Jurkat, Clone E6-1 (cell line): ENCODE measurements at places on chromosomes 7 and 10.

GRCh38 chr7:43868181-43868580 is 1.1 kb downstream of the MRPS24 start:
- no peak for DNase-seq

GRCh38 chr7:19368491-19368925 is 223.3 kb upstream of the FERD3L start:
- no peak for DNase-seq

- no peak for DNase-seq
These were observed 158.4 kb downstream of the PAXIP1 start for GRCh38 chr7:154844499-154844898.

DNA sequence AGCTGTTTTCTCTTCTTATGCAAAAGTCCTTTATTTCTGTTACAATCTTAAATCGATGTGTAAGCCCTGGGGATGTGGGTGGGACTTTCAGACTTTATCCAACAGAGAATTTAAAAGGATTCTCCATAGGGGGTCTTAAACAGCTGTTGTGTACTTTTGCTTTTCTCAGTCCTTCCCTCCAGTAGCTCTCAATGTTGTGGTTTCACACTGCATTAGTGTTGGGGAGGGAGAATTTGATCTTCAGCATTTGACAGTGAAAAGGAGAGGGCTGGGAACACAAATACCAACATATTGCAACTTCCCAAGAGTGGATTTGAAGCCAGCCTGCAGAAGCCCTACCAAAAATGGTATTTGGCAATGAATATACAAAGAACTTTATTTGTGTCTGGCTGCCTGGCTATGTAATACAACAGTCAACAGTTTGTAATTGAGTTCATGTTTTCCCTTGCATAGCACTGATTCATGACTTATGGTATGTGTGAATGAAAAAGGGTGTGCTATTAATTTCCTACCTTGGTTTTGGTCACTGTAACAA is 80.1 kb upstream of the CAPZA2 start:
- DNase-seq: no peak

GRCh38 chr7:51647486-51647885 is 330.9 kb upstream of the COBL start:
- DNase-seq: no peak

GRCh38 chr10:128324058-128324827 is 198.0 kb upstream of the MKI67 start:
- peak; percentile 4 for DNase-seq

DNA sequence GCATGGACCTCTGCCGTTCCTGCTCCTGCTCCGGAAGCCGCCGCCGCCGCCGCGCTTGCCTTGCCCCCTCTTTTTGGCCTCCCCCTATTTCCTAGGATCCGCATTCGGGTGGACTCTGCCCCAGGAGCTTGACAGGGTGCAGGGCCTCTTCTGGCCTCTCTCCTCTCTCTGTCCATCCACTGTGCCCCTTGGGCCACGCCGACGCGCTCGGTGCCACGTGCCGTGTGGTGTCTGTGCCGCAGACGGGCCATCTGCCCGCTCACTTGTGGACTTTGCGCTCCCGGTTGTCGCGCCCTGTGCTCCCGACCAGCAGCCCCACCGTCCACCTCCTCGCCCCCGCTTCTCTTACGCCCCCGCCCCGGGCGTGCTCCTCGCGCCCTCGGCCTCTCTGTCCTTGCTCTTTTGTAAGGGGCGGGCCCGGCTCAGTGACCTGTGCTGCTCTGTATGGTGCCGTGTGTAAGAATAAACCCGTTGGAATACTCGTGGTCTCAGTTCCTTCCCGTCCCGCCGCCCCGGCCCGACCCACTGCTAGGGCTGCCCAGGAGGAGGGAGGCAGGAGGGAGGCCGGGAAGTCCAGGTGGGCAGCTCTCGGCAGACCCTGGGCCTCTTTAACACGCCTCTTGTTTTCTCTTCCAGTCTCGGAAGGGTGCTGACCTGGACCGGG is 37.0 kb downstream of the AGAP3 start:
- no peak for DNase-seq

- DNase-seq: no peak
These were observed 1.0 kb downstream of the PRR15 start for GRCh38 chr7:29564496-29565223.

DNA sequence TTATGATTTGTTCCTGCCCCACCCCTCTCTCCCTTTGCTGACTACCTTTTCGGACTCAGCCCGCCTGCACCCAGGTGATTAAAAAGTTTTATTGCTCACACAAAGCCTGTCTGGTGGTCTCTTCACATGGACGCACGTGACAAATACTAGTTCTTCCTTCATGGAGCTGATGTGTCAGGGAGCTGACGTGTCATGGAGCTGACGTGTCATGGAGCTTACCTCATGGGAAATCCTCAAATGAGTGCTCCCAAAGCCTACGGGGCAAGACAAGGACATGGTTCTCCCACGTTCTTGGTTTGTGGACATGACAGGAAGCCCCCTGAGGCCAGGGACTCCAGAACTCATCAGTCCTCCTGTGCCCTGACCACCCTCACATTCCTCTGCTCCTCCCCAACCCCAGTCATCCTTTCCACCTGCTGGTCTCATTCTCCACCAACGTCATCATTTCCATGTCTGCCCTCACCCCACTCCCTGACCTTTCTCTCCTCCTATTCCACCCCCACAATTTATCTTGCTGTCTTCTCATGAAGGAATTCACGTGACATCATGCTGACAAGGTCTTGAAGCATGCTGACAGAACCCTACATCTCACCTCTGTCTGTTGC is 261.3 kb downstream of the TCERG1L start:
- no peak for DNase-seq

- no peak for DNase-seq
These were observed 23.3 kb downstream of the NPTX2 start for GRCh38 chr7:98640375-98640774.

GRCh38 chr10:28991333-28992270 is 297.3 kb upstream of the LYZL1 start:
- no peak for DNase-seq

DNA sequence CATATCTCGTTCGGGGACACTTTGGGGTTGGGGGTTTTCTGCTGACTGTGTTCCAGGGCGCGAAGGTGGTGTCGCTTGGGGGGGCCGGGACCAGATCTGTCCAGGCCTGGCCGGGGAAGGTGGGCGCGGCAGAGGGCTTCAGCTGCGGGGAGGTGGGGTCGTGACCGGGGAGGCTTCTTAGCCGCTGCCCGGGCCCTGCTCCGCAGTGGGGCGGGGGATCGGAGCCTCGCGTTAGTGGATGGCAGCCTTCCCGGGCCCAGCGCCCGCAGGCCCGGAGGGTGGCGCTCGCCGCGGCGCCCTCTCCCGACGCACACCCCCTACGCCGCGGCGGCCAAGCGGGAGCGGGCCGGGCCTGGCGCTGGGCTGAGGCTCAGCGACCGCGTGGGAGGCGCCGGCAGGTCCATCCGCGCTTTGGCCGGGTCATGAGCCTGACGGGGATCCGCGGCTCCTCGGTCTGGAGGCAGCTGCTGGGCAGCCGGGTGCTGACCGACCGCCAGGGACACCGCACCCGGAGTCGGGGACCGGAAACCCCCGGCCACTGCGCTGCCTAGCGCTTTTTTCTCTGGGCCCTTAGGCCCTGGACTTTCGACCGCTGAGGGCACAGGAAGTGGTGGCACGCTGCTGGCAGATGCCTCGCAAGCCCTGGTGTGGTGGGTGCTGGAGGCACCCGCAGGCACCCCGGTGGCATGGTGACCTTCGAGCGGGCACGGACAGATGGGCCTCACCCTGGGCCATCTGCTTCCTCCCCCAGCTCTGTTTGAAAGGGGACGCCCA is 1.2 kb downstream of the AGAP3 start:
- DNase-seq: no peak

GRCh38 chr10:107434201-107434600 is 269.7 kb upstream of the SORCS1 start:
- no peak for DNase-seq

GRCh38 chr7:92423710-92424131 is 23.6 kb upstream of the GATAD1 start:
- no peak for DNase-seq

DNA sequence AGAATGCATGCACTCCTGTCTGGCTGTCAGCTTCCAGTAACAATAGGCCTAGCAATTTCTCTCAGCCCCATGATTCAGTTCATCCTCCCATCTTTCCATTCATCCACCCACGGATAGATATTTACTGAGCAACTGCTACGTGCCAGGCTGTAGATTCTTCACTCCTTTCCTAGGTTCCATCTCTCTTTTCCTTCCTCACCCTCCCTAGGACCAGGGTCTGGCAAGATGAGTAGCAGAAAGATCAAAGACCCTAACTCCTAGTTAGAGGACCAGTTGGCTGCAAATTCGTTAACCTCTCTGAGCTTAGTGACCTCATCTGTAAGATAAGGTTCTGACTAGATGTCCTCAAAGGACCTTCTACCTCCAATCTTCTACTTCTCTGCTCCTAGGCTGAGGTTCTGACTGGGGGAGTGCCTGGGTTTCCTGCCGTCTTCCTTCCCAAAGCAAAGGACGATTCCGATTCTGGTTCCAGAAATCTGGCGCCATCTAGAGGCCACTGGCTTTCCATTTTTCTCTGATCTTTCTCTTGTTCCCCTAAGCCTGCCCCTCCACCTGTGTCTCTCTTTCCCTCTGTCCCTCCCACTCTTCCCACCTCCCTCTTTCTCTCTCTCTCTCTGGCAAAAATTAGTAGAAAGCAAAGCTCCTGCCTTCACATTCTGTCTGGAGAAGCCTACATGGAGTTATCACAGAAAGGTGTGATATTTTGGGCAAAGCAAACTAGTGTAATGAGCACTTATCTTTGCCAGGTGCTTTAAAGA is 26.2 kb downstream of the TBATA start:
- peak; percentile 51 for DNase-seq

DNA sequence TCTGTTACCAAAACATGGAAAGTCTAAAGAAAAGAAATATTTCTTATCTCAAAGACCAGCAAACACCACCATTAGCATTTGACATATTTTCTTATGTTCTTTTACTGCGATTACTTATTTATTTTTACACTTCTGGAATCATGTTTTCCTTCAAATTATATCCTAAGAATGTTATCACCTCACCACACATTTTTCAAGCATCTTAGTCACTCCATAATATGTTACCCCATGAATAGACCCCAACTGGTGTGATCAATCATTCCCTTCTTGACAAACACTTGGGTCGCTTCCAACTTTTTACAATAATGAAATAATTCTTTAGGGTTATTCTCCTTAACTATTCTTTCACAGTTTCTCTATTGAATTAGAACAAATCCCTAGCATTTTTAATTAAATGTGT is 67.4 kb downstream of the AMPH start:
- no peak for DNase-seq

DNA sequence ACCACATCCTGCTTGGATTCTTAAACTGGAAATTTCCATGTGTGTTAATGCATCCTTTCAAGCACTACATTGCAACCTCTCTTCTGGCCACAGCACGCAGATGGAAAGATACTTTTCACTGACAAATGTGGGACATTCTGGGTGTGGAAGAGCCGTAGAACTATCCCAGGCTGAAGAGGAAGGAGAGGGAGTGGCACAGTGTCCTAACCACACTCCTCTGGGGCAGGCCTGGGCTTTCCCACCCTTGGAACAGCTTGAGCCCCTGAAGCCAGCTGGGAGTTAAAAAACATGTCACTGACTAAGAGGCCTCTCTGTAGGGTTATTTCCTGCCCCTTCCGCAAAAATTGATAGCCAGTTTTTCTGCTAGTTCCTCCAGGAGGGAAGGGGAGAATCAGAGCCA is 34.0 kb upstream of the DNMBP start:
- no peak for DNase-seq

GRCh38 chr10:100659361-100660098 is 85.9 kb upstream of the PAX2 start:
- no peak for DNase-seq

DNA sequence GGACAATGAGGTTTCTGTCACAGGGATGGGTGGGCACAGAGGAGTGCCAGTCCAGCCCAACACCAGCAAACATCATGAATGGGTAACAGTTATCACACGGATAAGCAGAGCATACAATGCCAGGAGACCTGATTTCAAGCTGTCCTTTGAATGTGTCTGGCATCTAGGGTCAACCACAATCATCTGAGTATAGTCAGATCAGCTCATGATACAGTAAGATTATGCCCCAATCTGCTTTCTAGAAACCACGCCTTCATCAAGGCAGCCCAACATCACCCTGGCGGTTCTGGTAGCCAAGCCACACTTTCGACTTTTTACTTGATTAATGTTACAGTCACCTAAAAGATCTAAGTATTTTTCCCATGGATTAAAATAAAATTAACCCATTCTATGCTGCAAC is 10.5 kb downstream of the FAM171A1 start:
- no peak for DNase-seq

DNA sequence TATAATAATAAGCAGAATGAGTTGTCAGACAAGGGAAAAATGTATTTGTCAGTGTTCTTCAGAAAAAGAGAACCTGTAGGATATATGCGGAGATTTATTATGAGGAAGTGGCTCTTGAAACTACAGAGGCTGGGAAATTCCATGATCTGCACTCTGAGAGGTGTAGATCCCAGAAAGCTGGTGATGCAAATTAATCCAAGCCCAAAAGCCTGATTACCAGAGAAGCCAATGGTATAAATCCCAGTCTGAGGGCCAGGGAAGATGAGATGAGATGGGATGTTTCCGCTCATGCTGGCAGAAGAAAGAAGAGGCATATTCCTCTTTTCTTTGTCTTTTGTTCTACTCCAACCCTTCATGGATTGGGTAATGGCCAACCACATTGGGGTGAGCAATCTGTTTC is 732.8 kb upstream of the IGFBP3 start:
- no peak for DNase-seq

DNA sequence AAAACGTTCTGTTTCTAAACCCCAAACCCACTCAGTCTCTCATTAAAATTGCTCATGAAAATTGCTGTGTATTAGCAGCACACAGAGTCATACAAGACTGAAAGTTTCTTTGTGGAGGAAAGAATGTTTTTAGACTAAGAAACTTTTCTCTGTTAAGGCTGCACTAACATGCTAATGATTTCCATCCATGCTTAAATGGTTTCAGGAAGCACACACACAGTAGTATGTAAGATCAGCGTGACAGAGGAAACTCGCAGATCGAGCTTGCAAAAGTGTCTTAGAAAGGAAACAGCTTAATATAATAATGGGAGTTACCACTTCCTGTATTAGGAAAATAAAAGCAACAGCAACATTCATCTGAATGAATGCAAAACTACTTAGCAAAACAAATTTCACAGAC is 112.7 kb downstream of the ICA1 start:
- peak; percentile 56 for DNase-seq

DNA sequence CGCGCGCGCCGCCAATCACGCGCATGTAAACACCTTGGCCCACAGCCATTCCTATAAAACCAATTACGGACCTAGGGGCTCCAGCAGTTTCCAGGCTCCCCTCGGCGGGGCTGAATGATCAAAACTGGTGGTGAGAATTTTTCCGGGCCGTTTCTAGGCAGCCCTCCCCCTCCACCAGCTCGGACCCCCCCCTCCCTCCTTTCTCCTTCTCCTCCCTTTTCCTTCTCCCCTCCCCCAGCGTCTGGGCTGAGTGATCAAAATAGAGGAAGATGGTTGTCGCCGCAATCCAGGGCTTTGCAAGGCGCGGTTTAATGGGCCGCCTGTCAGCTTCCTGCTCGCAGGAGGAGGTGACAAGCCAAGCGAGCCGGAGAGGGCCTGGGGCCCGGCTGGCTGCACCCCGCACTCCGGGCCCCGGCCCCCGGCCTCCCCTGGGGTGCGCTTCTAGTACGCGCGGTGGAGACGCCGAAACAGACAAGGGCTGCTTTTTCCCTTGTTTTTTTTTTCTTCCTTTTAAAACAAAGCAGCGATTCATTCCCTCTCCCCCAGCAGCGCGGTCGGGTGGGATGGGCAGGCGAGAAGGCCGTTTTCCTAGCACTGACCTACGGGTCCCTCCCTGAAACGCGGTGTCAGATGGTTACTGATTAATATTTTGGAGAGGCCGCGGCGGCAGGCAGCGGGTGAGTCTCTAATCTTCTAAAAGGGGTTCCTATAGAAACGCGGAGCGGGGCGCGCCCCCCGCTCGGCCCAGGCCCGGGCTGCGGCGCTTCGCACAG is 528 bp upstream of the TNRC18 start:
- peak; percentile 96 for DNase-seq

GRCh38 chr10:13909516-13910258 is 322.9 kb downstream of the PRPF18 start:
- no peak for DNase-seq
